EL (cell line): ENCODE measurements at places on chromosomes 6 and 20.
A peak's percentile ranks its signal among the peaks of the same experiment; 100 is the strongest.

DNA sequence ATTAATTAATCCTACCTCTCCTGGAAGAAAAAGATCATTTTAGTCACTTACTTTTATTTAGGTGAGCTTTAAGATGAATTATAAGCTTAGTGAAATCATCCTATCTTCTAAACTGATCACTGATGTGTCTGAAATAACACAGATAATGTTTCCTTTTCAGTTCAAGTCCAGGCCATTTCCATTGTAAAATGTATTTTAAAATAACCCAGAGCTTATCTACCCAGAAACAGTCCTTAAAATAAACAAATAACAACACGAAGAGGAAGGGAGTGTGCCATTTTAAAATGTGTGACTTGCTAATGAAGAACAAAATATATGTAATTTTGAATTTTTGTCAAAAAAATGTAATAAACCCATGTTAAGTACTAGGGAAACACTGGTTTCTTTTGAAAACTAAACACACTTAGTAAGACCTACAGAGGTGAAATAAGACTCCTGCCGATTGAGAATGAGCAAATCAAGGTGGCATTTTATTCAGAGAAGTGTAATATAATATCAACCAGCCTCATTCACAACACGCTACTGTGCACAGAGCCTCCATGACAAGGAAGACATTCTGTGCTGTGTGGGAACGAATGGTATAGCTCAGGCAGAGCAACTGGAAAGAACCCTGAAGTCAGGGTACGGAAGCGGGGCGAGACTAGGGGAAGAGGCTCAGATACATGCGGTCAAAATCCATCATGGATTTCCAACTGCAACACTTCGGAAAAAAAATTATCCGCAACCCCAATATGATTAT, 7.7 kb downstream of the LRP11 start:
- no peak for DNase-seq

- DNase-seq = no peak
These were observed 3.2 kb upstream of the SEC23B start for GRCh38 chr20:18504479-18505060.

DNA sequence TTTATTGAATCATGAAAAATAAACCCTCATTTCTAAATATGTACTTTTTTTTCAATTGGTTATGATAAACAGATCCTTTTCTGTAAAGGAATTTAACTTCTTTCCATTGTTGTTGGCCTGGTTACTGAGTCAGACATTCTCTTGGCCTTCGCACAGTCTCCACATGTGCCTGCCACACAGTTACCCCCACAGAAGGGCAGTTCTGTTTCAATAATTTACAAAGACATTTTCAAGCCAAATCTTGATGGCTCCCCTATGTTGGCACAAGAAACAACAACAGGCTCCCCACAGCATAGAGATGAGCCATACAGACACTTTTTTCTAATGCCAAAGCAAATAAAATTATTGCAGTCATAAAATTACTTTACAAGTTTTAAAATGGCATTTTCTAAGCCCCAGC, 55.6 kb upstream of the BEND6 start:
- peak; percentile 53 for DNase-seq

- no peak for DNase-seq
These were observed 19.3 kb downstream of the ADA start for GRCh38 chr20:44632103-44632752.

DNA sequence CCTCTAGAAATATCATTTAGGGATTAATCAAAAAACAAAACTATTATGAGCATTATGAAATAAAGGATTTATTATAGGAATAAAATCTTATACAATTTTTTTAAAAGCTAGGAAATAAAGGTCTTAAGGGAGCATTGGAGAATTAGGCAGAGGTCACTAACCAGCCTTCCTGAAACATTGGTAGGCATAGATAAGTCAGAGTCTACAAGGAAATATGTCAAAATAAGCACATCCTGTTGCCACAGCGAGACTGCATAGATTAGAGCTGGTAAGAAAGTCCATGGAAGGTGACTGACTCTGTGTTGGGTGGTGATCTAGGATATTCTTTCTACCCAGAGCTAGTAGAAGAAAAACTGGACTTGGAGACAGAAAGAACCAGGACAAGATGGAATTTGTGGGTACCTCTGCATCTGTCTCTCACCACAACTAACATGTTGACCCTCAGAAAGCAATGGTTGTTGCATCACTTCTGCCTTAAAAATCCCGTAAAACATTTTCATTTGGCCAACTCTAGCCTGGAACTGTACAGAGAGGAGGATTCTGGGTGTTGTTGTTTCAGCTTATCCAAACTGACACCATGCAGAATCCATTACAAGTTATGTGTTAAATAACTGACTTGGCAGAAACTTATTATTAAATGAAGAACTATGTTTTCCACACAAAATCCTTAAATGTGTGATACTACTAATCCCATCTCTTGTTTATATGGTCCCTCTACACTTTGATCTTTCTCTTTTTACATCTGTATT, 77.1 kb downstream of the FBXO5 start:
- DNase-seq = no peak

- no peak for DNase-seq
These were observed 1.3 kb upstream of the PGC start for GRCh38 chr6:41748542-41748941.

DNA sequence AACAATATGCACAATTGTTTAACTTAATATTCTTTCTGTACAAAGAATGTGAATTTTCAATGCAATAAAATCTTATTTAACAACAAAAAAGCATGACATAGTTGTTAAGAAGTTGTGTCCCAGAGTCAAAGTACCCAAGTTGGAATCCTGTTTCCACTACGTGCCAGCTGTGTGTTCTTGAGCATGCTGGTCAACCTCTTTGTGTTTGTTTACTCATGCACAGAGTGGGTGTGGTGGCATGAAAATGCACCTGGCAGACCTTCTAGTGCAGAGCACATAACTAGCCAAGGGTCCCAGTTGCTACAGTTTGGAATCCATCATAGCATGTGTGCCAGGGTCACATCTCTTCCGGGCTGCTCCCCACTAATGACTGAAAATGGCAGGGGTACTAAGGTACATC, 24.7 kb upstream of the MOCS1 start:
- no peak for DNase-seq

DNA sequence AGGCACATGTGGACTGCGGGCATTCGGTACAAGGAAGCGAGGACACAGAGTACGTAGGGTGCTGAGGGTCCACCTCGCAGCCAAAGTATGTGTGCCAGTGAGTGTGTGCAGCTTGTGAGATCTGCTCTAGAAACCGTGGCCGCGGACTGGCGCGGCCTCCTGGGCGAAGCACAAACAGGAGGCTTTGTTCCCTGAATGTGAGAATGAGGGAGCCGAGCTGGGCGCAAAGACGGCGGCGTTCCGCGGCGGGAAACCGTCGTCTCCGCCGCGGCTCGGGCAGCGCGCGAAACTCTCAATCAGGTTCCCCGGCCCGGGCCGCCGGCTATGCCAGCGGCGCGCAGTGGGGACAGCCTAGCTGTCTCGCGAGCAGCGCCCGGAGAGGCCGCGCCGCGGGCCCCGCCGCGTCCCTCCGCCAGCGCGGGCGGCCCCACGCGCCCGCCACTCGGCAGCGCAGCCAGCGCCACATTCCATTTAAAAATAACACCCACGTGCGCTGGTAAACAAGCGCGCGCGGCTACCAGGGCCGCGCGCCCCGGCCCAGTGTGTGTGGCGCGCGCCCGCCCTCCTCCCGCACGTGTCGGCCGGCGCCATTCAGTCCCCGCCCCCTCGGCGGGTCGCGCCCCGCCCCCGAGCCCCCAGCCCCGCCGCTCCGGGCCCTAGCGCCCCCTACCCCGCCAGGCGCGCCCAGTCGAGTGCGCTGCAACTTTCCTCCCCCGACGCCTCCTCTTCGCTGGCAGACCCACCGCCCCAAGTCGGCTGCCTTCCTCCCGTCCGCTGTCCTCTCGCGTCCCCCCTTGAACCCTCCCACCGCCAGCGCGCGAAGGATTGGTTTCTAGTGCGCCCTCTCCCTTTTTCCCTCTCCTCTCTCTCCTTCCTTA, 3.0 kb upstream of the FOXO3 start:
- DNase-seq = peak; percentile 69

GRCh38 chr20:38658879-38659596, 57.4 kb downstream of the ARHGAP40 start:
- peak; percentile 23 for DNase-seq

- DNase-seq = peak; percentile 1
These were observed 149.1 kb downstream of the LMBRD1 start for GRCh38 chr6:69647726-69648125.

DNA sequence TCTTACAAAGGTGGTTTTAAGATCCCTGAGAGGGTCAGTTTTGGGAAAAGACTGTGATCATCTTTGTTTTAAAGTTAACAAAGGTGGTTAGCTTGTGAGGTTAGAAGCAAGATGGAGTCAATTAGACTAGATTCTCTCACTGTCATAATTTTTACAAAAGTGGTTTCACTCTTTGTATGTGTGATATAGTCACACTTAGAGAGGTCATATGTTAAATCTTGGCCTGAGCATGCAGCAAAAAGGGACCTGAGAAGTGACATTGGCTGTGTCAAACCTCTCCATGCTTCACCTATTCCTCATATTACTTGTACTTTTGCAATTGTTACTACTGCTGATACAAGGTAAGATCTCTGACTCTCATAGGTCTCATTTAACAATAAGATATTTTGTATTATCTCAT, 368.0 kb downstream of the TBC1D32 start:
- DNase-seq = no peak

GRCh38 chr6:128491610-128492206, 28.7 kb downstream of the PTPRK start:
- DNase-seq = no peak

DNA sequence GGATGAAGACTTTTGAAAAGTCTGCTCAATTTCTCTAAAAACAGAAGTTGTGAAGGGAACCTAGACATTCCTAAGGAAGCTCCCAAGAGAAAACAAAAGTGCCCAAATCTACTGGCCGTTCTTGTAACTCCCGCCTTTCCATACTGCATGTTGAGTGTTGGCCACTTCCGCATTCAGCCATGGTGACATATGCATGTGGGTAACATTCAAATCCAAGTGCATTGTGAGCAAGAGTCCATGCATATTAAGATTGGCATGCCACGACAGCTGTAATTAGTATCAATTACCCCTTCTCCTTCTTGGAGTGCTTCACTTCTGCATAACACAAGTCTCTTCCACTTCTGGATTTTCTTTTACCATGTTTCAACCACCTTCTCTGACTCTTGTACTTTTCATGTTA, 8.4 kb downstream of the SLC35D3 start:
- DNase-seq = peak; percentile 12

- DNase-seq = no peak
These were observed 434.9 kb upstream of the SULF2 start for GRCh38 chr20:48220033-48220633.

DNA sequence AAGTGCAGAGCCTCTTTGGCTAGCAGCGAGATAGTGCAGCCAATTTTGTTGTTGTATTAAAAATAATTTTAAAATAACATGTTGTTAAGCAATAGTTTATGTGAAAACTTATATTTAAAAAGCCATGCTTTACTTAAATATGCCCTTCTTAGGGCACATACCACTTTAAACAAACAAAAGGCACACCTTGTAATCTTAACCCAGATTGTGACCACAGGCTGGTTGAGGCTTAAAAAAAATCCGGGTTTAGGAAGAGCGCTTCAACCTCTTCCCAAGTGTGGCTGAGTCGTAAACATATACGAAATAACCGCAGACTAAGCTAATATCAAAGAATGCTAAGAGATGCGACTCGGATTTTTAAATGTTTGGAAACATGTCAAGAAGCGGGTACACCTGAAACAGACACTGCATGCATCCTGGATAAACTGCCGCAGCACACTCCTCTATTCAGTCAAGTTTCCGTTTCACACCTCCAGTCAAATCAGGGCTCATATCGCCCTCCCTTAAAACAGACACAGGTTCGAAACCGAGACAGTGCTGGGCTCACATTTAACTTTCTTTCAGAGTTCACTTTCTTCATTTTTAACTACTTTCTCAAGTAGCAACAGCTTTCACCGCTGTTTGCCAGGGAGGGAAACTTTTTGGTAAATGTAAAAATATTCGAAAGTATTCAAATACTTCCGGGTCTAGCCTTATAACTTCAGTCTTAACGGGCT, 1.5 kb downstream of the DEK start:
- DNase-seq = peak; percentile 31

- DNase-seq = no peak
These were observed 26.4 kb downstream of the PNPLA1 start for GRCh38 chr6:36296240-36296639.

GRCh38 chr20:38728191-38728781, 4.0 kb downstream of the SLC32A1 start:
- DNase-seq = no peak

- no peak for DNase-seq
These were observed 892.5 kb upstream of the EYS start for GRCh38 chr6:66599541-66599940.

DNA sequence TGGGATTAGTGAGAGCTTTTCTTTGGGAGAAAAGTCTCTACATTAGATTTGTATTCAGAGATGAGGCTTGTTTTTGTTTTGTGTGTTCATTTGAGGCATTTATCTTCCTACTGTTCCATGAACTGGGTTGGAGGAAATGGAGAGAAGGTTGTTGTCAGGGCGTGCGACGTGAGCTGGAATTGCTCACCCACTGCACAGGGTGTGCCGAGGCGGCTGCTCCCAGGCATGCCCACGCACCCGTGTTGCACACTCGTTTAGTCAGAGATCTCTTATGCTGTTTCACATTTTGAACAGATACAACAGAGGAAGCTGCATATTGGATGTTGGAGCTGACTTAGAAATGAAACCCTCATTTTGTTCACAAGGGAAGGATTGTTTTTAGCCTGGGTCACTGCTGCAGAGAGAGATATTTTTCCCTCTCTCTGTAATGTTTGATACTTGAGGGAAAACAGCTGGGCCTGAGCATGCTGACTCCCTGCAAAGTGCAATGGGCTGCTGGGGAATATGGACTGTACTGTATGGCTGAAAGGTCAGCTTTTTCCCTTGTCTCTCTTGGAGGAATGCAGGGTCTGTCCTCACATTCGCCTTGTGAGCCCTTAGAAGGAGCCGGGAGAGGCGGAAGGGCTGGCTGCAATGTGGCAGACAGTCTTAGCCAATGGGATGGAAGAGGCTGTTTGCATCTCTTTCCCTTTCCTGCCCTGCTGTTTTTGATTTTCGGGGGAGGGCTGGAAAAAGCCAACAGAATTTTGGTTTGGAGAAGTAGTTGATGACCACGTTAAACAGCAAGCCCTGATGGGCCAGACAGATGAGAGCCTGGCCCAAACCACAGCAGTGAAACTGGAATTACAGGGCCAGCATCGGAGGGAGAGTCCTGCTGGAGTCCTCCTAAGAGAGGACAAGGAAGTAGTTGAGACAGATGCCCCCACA, 170.8 kb downstream of the SASH1 start:
- DNase-seq = peak; percentile 78

DNA sequence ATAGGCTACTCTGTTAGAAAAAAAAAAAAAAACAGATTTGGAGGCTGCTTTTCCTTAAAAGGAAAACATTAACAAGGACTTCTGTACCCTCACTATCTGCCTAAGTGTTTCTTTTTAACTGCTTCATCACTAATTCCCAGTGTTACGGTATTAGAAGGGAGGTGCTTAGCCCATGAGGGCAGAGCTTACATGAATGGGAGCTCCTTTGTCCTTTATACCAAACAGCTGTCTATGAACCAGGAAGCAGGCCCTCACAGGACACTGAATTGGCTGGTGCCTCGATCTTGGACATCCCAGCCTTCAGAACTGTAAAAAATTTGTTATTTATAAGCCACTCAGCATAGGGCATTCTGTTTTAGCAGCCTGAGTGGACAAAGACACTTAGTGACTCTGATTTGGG, 215.6 kb upstream of the NRSN1 start:
- no peak for DNase-seq
